Uterus (tissue), 4 donors: ENCODE measurements at places on chromosomes 1 and 21. TPM values are rescaled to one million over a fixed set of nuclear protein-coding genes. Genes with fewer than 3 reads are reported as not detected.

DNA sequence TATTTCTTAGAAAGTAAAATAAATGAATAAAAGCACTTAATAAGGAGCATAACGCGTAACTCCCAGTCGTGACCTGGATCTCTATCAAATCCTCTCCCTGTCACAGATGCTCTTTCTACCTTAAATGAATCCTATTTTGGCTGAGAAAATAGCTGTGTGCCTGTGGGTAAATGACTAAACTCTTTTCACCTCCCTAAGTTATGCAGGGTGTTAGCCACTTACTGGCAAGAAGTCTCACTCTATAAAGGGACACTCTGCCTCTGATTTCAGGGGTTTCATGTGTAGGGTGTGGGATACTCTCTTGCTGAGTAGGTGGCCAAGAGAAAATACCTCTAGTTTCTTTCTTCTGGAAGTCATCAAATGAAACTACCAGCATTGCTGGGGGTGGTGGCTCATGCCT is 24.3 kb upstream of the PPP1R15B start:
- no peak for DNase-seq

DNA sequence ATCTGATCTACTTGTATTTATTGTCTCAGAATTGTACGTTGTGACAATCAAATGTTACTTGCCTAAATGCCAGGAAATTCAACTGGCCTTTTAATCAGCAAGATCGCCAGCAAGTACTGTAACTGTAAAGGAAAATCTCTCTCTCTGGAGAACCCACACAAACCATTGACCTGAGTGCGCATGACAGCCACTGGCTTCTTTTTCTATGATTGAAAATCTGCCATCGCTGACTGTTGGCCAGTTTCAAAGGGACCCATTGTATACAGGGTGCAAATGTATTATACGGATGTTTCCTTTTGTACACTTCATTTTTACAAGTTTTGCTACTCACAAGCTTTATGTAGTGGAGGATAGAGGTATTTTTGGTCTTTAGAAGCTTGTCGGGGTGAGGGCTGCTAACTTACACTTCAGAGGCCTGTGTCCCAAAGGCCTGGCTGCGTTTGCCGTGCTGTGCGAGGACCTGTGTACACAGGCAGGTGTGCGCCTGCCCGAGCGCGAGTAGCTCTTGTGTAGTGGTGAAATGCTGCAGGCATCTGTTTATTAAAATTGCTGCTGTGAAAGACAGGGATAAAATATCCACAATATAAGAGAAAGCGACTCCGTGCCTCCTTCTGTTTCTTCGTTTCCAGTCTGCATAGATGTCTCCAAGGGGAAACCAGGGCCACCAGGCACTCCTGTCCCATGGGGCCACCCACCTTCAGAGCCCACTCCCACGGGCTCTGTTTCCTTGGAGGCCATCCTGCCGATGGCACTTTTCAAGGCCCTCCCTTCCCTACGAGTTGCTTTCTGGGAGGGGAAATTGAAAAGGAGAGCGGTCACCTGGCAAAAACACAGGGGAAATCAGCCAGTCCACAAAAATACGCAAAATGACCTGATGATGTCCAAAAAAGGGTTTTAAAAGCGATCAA is 25.3 kb upstream of the TRAPPC10 start:
- no peak for DNase-seq

Gene TLR5
- 7.9 TPM for total RNA-seq

DNA sequence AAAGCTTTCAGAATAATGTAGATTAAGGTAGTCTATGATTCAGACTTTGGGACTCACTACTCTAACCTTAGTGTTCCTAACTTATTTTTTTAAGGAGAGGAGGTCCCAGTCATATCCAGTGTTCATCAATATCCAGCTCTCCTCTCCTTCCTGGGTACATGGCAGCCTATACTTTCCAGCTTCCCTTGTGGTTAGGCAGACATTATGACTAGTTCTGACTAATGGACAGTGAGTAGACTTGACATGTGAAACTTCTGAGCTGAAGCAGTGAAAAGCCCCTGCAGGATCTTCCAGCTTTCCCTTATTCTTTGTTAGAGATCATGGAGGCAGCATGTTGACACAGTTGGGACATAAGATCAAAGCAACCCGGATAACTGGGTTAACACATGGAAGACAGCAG is 144.2 kb downstream of the PTPRU start:
- DNase-seq, result no peak

DNA sequence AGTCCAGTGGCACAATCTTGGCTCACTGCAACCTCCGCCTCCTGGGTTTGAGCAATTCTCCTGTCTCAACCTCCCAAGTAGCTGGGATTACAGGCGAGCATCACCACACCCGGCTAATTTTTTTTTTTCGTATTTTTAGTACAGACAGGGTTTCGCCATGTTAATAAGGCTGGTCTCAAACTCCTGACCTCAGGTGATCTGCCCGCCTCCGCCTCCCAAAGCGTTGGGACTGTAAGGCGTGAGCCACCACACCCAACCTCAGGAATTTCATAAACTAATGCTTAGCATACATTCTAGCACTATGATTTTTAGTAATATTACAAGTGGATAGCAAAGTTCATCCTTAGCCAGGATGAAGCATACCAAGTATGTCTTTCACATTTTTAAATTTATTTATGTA is 8.7 kb downstream of the DNAJC11 start:
- no peak for DNase-seq

DNA sequence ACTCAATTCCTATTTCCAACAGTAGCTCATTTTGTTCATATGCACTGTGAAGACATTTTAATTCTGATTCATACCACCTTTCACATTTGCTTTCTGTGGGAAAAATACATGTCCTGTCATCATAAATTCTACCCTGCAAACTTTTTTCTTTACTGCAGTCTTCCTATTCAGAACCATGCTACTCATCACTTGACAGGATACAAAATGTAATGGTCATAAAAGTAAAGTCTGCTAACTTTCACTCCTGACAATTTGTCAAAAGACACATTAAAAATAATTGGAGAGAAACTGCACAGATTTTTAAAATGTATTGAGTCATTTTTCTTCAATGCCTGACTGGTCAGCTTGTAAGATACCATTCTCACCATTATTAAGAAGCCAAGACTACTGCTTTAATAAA is 1817.1 kb downstream of the BRINP3 start:
- no peak for DNase-seq

- DNase-seq, result no peak
These were observed 1133.7 kb upstream of the NCAM2 start for GRCh38 chr21:19864476-19864875.

- no peak for DNase-seq
These were observed 18.2 kb downstream of the LDLRAP1 start for GRCh38 chr1:25561421-25562100.

DNA sequence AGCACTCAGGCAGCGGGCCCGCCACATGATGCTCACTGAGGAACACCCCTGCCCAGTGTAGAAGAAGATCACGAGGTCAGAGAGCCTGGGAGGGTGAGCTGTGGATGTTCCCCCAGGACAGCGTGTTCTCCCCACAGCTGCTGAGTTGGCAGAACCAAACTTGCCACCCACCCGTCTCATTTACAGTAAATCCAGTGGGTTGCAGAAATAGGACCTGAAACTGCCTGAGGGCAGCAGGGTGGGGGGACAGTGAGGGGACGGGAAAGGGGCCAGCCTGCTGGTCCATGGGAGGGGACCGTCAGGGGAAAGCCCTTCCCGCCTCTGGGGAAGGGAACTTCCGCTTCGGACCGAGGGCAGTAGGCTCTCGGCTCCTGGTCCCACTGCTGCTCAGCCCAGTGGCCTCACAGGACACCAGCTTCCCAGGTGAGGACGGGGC is at the start of gene C1QB:
Gene C1QB, plus strand, starts transcription at position 356 of the 436 bp plus-strand sequence. CDS start 6,227 bp downstream, outside the sequence.
- no peak for DNase-seq

Gene CNKSR1
- 13.3 TPM for total RNA-seq

Gene CAMK1G
- total RNA-seq, result 0.43 TPM

DNA sequence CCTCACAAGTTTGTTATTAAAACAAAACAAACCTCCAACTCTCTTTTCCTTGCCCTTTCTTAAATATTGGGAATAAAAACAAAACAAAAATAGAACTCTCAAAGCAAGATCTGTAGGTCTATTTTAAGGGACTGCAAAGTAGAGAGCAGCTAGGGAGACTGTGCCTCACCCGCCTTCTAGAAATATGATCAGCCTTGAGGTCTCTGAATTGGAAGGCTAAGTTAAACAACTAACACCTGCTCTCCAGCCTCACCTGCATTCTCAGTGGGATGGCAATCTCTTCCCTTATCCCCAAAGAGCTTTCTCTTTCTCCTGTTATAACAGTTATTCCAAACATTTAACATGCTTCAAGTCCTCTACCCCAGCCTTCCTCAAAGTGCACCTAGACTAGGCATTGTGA is 75.5 kb upstream of the TNR start:
- no peak for DNase-seq

Gene UTS2
- not detected for total RNA-seq

DNA sequence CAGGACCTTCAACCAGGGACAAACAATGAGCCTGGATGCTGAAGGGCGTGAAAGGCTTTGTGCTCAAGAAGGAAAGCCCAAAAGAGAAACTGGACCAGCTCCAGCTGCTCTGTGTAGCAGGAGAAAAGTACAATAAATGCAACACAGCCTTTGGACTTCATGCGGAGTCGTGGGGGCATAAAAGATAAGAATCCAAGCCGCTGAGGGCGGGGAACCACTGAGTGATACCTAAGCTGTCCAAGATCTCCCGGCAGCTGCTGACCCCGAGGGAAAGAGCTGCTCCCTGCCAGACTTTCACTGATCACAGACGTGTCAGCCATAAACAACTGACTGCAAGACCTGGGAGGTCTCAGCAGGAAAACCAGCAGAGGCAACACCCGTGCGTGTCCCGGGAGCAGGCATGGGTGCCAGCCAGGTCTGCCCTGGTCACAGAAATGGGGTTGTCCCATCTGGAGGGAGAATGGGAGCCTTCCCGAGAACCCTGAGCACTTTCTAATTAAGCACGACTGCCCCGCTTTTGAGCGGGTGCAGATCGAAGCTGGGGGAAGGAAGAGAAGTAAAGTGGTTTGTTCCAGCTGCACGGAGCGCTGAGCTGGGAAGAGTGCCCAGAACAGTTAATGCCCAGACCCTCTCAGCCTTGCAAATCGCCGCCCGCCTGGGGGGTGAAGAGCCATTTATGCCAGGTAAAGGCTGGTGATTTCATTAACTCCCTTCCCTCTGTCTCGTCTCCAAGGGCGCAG is 68.3 kb upstream of the TARDBP start:
- peak; percentile 42 for DNase-seq

DNA sequence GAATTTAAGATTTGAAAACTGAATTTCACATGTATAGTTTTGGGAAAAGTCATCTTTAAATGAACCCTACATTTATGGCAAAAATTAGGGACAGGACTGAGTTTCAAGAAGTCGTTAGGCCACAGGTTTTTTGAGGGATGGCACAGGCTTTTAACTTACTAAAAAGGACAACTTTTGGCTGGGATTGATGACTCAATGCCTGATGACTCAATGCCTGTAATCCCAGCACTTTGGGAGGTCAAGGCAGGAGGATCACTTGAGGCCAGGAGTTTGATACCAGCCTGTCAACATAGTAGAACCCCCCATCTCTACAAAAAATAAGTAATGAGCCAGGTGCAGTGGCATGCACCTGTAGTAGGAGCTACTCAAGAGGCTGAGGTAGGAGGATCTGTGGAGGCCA is 15.9 kb downstream of the UCK2 start:
- DNase-seq, result no peak

GRCh38 chr1:54811739-54812655 is 10.9 kb upstream of the TTC22 start:
- no peak for DNase-seq

DNA sequence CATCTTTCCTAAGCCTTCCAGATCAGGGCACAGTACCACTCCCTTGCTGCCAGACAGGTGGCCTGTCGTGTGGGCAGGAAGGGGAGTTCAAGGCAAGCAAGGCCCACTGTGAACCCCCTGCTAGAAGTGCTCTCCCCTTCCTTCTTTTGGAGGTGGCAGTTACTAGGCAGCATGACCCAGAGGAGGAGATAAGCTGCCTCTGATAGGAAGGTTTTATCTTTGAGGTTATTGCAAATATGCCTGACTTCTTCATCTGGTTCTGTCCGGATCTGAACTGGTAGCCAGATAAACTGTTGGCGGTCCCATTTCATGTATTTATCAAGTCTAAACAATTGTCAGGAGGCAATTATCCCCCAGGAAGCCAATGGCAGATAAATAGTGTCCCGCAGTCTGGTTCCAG is 198.2 kb upstream of the LMO4 start:
- DNase-seq, result no peak

Gene IFI44
- total RNA-seq, result 77.1 TPM

DNA sequence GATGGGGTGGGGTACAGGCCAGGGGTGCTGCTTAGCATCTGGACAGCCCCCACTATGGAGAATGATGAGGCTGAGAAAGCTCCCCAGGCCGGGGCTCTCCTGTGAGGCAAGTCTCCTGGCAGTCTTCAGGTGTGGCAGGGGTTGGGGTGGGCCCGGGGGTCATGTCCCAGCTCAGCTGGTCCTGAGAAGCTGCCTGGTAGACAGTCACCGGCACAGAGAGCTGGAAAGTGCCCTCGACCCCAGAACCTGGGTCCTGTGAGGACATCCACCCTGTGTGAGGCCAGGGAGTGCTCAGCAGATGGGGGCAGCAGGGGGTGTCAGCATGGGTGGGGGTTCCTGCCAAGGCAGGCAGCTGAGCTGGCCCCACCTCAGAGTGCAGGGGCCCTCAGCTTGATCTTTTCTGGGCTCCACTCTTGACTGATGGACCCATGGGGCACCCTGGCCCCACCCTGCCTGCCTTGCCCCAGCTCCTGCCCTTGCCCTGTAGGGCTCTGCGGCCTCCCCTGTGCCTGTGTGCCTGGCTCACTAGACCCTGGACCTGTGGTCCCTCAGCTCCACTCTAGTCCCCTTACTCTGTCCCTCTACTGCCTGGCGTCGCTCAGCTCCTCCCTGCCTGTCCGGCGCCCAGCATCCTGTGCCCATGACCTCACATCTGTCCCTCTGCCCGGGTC is 5.8 kb downstream of the IBA57 start:
- no peak for DNase-seq

Gene NUP210L
- total RNA-seq, result not detected

- DNase-seq, result no peak
These were observed 22.1 kb upstream of the PAX7 start for GRCh38 chr1:18608534-18608933.

GRCh38 chr1:118821801-118822200 is 166.3 kb downstream of the TBX15 start:
- DNase-seq, result no peak

GRCh38 chr21:14366998-14367397 is 15.9 kb downstream of the HSPA13 start:
- no peak for DNase-seq

DNA sequence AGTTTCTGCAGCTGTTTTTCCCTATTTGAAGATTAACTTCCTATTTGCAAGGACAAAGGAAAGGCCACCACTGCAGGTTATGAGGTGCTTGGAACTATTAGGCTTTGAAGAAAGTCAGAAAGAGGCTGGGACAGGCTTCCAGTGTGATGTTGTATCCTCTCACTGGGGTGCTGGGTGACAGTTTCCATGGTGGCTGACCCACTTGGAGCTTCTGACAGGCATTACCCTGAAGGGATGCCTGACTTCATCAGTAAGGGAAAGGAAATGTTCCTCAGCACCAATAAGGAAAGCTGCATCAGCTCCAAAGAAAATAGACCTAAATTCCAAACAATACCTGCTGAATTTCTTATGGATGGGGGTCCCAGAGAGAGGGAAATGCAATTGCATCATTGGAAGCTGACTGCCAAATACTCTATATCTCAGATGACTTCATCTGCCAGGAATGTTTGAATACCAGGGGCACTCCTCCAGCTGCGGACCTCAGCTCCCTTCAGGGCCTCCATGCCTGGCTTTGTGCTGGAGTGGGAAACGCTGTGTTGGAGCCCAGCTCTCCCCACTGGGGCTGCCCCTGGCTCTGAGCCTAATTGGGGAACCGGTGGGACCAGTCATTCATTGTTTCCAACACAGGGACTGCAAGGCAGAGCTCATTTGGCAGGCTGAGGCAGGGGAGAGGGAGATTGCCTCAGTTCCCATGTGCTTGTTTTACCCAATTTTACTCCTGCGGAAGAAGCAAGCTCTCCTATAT is 76.6 kb downstream of the RGL1 start:
- peak; percentile 36 for DNase-seq
